ENCODE measurements at places on chromosomes 2 and 18.

GRCh38 chr2:234988491-234988890 lies 36.7 kb downstream of the SH3BP4 start:
- DNase-seq, result no peak

DNA sequence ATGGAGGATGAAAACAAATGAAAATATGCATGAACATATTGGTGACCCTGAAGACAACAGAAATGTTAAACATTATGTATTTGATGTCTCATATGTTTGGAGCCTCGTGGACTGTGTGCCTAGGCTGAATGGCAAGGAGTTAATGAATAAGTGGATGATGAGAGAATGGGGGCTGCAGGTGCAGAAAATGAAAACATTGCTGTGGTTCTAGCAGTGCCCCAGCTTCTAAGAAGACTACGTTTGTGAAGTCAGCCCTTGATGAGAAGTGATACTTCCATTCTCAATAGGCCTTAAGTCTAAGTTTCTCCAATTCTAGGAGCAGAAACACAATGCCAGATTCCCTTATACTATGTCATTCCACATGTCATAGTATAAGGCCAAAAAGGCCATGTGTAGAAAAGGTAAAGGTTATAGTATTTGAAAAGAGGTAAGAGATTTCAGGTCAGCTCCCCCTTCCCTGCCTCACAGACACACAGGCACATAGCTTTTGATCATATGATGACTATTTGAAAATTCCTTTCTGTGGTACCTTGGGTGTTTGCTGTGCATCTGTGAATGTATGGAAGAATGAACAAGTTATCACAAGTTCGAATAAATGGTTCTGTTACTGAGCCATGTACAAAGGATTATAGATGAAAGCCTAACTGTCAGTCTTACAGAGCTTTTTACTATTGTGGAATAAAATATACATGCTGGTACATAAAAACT lies 280.8 kb downstream of the SETBP1 start:
- DNase-seq, result no peak

- DNase-seq, result peak; percentile 56
Observed at GRCh38 chr2:43040084-43040854, 186.1 kb downstream of the ZFP36L2 start.

DNA sequence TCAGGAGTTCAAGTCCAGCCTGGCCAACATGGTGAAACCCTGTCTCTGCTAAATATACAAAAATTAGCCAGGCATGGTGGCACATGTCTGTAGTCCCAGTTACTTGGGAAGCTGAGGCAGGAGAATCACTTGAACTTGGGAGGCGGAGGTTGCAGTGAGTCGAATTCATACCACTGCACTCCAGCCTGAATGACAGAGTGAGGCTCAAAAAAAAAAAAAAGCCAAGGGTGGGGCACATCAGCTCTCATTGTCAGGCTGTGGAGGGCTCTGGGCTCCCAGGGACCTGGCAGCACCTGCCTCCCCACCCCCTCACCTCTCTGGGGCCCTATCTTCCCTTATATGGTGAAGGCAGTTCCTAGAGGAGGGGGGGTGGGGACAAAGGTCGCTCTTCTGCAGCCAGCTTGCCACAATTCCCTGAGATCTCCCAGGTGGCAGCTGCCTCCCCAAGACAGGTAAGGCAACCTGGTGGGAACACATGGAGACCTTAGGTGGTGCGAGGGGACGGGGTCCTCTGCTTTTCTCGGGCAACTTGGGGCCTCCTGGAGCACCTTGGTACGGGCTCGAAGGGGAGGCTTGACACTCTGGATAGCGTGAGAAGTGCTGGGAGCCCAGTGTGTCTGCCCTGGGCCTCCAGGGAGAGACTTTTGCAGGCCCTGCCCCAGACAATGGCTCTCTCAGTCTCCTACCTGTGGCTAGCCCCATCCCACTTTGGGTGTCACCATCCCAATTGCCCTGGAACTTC lies at the start of gene VIL1:
TSS of gene VIL1 (plus strand) at position 407 of the 742 bp plus-strand sequence. CDS start 4,656 bp downstream, outside the sequence.
- DNase-seq, result no peak

DNA sequence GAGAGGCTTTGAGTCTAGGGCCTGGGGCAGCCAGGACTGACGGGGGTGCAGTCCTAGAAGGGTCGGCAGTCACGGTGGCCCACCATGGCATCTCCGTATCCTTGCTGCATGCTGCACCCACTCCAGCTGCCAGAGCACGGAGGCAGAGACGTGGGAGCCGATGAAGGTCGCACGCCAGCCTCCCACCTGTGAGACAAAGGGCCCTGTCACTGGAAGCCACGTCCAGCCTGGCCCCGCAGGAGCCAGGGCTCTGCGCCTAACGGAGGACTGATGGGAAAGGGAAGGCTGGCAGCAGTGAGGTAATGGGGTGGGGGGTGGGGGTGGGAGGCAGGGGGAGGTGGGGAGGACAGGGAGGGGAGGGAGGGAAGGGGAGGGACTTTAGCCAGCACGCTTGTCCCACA lies 21.9 kb downstream of the ITM2C start:
- DNase-seq, result no peak

DNA sequence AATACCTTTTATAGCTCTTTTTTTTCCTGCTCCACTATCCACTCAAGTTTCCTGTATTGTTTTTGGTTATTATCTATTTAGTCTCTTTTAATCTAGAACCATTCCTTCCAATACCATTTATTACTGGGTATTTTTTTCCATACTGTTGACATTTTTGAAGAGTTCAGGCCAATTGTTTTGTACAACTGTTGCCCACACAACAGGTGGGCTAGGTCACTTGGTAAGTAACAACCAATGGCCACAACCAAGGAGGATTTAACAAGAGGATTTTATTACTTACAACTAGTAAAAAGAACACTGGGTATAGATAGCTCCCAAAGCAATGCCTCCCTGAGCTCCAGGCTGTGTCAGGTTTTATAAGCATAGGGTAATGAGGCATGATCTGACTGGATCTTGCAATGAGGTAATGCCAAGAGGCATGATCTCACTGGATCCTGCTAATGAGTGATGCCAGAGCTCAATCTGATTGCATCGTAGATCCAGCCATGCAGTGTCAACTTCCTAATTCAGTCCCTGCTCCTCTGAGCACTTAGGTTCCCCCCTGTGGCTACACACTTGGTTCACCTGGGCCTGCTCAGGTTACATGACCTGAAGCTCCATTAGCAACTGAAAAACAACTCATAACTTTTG lies 7.1 kb upstream of the CEP68 start:
- no peak for DNase-seq

- no peak for DNase-seq
Observed at GRCh38 chr2:97967216-97967592, 28.5 kb downstream of the TMEM131 start.

DNA sequence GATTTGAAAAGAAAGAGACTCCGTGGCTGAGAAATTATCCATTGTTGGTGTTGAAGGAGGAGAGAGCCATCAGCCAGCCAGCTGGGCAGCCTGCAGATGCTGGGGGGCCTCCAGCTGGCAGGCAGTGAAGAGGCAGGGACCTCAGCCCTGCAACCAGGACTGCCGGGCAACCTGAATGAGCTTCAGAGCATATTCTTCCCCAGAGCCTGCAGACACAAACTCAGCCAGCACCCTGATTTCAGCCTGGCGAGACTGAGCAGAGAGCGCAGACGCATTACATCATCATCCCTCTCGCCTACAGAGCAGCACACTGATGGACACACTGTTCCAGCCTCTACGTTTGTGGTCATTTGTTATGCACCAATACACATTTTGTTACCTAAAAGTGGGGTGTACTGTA lies 150.7 kb upstream of the RAB6C start:
- DNase-seq, result no peak

- no peak for DNase-seq
Observed at GRCh38 chr2:67259556-67260342, 137.4 kb upstream of the ETAA1 start.

DNA sequence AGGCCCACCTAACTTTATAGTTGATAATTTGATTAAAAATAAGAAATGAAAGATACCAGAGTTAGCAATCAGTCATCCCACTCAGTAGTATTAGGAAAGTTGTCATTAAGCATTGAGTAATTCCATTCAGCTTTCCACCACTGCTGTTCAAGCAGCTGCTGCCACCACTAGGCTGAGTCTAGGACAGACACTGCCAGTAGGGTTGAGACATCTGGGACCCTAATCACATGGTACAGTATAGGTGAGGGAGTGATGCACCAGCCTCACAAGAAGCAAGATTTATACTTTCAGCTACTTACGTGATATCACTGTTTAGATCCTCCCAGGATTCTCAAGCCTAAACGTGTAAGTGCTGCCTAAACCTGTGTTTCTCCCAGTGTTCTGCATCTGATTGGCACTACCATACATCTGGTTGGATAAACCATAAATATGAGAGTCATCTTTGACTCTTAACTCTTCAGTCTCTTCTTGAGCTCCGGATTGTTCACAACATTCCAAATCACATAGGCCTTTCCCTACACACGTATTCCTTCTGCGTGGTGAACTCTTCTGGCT lies 3.2 kb downstream of the UBXN4 start:
- peak; percentile 24 for DNase-seq

DNA sequence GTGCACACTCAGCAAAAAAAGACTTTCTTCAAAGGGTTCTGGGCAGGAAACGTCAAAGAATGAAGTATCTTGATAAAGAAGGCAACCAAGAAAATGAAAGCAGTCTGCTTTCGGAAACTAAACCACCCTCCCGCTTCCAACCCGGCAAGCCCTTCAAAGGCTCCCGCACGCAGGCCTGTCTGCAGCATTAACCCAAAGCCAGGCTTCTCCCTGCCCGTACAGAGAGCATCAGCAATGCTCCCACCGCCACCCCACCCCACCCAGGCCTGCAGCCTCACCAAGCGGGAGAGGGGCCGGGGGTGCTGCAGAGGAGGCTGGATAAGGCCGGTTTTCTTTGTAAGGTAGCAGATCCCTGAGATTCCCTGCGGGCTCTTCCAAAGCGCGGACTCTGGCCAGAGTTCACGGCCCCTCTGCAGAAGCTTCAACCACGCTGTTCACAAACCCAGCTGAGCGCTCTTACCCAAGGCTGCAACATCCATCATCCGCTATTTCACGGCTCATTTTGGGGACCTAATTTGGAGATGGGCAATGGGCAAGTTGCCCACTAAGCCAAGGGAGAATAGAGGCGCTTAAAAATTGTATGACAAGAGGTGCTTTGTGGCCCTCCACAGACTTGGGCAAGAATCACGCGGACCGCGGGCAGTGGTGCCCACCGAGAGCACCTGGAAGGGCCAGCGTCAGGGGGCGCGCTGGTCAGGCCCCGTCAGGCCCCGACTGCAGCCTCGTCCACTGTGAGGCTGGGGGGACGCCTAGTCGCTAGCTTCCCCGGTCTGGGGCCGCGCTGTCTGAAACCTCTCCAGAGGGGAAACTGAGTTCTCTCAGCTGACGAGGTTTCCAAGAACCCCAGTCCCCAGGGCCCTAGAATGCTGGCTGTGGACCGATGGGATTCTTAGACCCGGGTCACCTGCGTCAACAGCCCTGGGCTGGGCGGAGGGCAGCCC lies 225.4 kb upstream of the ID2 start:
- DNase-seq, result peak; percentile 55

DNA sequence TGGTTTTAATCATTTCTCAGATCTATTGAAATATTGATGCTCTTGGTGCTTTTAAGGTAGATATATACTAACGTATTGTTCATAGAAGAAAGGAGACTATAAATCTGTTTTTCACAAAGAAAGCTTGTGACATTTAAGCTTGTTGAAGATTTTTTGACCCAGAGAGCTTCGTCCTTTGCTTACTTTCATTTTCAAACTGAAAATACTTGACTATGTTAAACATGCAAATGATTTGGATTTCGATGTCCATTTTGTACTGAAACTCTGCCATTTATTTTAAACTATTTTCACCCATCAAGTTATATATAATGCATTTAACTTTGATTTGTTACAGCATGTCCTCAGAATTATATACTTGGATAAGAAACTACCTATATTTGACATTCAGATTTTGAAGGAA lies 85.2 kb downstream of the SLC4A10 start:
- no peak for DNase-seq

GRCh38 chr2:227407591-227408151 lies 19.9 kb upstream of the SCYGR1 start:
- no peak for DNase-seq

- DNase-seq, result no peak
Observed at GRCh38 chr2:224404796-224405195, 2.9 kb upstream of the FAM124B start.

DNA sequence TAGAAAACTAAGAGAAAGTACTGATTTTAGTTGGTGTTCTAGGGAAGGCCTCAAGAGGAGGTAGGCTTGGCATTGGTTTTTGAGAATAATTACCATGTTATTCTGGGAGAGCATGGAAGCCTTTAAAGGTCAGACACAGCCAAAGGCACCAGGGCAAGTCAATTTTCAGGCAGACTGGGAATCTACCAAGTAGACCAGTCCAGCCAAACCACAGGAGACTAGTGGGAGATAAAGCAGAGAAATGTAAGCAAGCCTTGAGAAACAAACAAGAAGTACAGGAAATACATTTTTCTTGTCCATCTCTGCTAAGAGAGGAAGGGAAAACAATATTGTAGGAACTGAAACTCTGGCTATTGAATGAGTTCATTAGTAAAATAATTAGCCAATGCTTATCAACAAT lies 5.5 kb upstream of the CCDC68 start:
- DNase-seq, result no peak

DNA sequence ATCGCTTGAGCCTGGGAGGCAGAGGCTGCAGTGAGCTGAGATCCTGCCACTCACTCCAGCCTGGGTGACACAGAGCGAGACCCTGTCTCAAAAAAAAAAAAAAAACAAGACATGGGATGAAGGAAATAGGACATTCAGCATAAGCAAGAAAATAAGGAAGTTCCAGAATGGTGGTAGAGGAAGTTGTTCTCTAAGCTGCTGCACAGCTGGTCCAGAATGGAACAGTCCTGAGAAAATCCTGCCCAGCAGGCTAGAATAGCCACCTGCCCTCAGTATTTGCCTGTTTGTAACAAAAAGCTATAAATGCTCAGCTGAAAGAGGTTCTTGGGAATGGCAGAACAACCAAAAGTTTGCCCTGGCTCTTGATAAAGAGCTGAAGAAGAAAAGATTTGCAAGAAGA lies 11.1 kb upstream of the MAPRE3 start:
- DNase-seq, result no peak

DNA sequence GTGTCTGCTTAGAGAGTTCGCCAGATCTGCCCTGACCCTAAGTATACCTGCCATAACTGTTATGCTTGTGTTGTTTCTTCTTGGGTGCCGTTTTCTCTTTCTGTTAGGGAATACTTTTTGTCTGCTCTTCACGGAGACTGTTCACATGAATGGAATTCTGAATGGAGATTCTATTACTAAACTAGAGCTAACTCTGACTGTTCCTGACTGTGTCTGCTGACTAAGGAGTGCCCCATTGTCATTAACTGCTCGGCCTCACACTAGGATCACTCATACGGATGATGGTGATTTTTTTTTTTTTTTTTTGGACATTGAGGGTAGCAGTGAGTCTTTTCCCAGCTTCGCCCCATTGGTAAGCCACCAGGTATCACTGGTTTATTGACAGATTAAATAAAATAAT lies 104.8 kb upstream of the SLC8A1 start:
- DNase-seq, result no peak

DNA sequence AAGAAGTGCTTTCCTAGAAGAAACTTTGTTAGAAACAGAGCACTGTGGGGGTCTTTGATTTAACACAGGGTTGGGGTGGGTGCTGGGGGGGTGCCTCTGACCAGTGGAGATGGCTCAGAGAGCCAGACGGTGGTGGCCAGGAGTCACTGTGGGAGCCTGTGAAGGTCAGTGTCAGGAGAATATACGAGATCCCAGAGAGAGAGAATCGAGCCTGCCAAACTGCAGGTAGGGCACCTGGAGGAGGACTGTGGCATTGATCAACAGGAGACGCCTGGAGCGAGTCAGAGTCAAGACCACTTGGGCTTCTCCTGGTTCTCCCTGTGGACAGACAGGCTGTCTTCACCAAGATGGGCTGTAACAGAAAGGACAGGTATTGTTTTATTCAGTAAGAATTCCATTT lies 136.5 kb upstream of the TWIST2 start:
- DNase-seq, result no peak

- DNase-seq, result no peak
Observed at GRCh38 chr2:9280224-9280623, 73.6 kb downstream of the ASAP2 start.
